ENCODE measurements at places on chromosomes 7 and 10. TPM values are rescaled to one million over a fixed set of nuclear protein-coding genes. Genes with fewer than 3 reads are reported as not detected.

Gene TNKS2
- total RNA-seq = 92.5 TPM

Gene RARRES2
- total RNA-seq = 6.9 TPM

Gene STEAP1
- total RNA-seq = 0.82 TPM

Gene PIK3AP1
- 4.5 TPM for total RNA-seq

Gene SPAM1
- not detected for total RNA-seq

Gene FAM221A
- total RNA-seq = 15.9 TPM

Gene JCAD
- total RNA-seq = 10.2 TPM

Gene TMEM273
- total RNA-seq = 2.4 TPM

Gene EN2
- total RNA-seq = not detected

Gene GNG11
- 4.9 TPM for total RNA-seq

Gene CLCN1
- under 0.01 TPM for total RNA-seq

Gene AKR1B15
- total RNA-seq = not detected

Gene ZNF680
- total RNA-seq = 59.1 TPM

Gene ACHE
- 11.0 TPM for total RNA-seq

Gene NUTM2B
- total RNA-seq = 1.6 TPM

Gene SEC61A2
- total RNA-seq = 45.7 TPM

Gene PRSS37
- not detected for total RNA-seq

Data from frontal cortex (tissue), 4 donors.